Stimulated activated CD4-positive, alpha-beta T cell treated with anti-CD3 and anti-CD28 coated beads, Interleukin-12 subunit alpha, Interleukin-12 subunit beta, amount 100 ng/mL, for 4 hours (primary cell): ENCODE measurements at places on chromosomes 7 and 10.

GRCh38 chr7:110863258-110863657 lies 227.7 kb upstream of the LRRN3 start:
- DNase-seq: no peak

- DNase-seq: no peak
These were observed 43.4 kb upstream of the C1GALT1 start for GRCh38 chr7:7138897-7139296.

DNA sequence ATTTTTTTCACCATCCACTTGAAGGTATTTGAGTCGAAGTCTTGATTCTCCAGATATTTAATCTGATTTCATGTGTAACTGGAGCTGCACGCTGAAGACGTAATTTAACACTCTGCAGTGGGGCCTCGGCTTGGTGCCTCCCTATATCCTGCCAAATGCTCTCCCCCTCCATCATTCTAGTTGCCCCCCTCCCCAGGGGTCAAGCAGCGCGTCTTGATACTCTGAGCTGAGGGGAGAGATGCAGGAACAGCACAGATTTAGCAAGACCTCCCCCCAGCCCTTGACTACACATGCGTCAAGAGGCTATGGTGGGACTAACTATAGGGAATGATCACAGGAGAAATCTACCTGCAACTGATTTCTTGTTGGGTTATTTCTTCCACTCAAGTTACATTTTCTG lies 85.8 kb downstream of the PRPF18 start:
- no peak for DNase-seq

- DNase-seq: no peak
These were observed 1.1 kb downstream of the ADK start for GRCh38 chr10:74151879-74152722.

GRCh38 chr7:138036135-138036534 lies 34.2 kb upstream of the CREB3L2 start:
- no peak for DNase-seq

DNA sequence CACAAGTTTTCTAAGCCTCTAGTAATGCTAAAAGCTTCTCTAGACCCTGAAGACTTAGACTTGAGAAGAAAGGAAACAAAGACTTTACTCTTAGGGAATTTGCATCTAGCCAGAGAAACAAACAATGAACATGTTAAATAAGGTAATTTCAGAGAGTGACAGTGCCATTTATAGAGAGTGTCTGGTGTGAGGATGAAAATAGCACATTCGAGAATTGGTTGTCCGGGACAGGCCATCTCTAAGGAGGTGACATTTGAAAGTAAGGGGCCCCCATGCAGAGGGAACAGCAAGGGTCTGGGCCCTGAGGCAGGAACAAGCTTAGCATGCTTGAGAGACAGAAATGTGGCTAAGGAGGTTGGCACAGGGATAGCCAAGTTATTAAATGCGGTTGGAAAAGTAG lies 48.1 kb downstream of the ADAM22 start:
- no peak for DNase-seq

DNA sequence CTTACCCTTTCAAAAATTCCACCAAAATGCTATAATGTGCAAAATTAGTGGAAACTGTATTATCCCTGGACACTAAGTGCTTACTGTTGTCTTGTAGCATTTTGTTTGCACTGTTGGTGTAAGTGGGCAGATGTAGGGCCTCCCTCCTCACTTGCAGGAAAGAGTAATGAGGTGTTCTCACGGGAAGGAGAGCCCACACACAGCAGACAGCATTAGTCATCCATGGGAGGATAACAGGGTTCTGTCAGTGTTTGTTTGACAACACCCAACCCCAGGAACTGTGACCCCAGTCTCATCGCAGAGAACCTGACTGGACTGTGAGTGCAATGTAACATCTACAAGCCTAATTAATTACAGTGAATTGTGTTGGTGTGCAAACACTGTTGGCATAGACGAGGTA lies 58.7 kb upstream of the VSTM2A start:
- DNase-seq: no peak

- no peak for DNase-seq
These were observed 6.0 kb downstream of the CPXM2 start for GRCh38 chr10:123885406-123886170.

DNA sequence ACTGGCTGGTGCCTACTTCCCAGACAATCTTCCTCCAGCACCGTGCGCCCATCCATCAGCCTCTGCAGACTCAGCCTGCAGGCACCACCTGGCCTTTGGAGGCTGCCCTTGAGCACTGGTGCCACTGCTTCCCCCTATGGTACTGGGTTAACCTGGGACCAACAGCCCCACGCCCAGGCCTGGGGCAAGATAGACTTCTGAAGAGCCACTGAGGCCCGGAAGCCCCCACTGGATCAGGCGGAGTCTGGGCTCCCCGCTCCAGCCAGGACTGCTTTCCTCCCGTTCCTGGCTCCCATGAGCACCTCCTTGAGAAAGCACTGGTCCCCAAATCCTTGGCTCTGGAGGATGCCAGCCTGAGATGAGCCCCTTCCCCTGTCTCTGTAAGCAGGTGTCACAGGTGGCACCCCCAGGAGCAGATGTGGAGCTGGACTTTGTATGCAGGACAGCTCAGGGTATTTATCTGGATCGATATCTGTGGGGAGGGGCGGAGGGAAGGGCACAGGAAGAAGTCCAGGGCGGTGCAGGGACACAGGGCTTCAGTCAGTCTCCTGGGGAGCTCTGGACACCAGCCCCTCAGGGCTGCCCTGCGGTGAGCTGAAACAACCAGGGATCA lies 206.5 kb upstream of the PPP2R2D start:
- DNase-seq: no peak

DNA sequence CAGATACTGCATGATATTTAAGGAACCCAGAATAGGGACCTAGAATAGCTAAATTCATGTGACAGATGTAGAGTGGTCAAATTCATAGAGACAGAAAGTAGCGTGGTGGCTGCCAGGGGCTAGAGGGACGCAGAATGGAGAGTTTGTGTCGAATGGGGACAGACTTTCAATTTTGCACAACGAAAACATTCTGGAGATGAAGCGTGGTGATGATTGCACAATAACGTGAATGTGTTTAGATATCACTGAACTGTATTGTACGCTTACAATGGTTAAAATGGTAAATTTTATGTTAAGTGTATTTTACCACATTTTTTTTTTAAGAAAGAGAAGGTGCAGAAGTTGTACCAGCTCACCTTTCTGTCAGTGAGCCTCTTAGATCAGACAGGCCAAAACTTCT lies 137.8 kb upstream of the TNS3 start:
- DNase-seq: no peak

DNA sequence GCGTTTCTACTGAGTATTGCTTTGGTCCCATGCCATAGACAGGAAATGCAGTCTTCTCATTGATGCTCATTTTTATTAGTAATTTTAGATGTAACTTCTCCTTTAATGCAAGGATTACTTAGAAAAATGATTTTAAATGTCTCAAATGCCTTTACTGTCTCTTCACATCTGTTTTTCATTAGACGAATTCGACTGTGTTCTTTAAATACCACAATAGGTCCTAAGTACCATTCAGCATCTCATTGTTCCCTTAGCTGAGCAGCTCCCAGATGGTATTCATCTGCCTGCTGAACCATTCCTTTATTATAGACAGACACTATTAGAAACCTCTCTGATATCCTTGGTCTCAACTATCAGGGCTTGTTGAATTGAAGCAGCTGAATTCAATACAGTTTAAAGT lies 113.6 kb downstream of the LSMEM1 start:
- no peak for DNase-seq

GRCh38 chr7:91325726-91326125 lies 61.5 kb downstream of the FZD1 start:
- DNase-seq: no peak

- DNase-seq: no peak
These were observed 283.6 kb upstream of the IMMP2L start for GRCh38 chr7:111845853-111846252.

DNA sequence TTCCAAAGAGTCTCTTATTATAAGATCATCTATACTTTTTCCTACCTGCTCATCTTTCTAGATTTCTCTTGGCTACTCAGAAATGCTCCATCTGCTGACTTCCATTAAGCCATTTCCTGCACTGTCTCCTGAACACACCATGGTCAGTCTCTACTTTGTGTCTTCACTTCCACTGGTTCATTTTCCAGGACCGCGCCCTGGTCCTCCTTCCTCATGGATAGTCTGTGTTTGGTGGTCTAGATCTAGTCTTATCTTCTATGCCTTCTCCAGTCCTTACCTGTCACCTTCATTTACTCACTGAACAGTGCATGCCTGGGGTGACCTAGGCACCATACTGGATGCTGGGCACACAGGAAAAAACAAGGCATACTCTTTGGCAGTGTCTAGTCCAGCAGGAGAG lies 11.8 kb downstream of the INSYN2A start:
- no peak for DNase-seq

- no peak for DNase-seq
These were observed 213.5 kb upstream of the NRP1 start for GRCh38 chr10:33547976-33548375.

DNA sequence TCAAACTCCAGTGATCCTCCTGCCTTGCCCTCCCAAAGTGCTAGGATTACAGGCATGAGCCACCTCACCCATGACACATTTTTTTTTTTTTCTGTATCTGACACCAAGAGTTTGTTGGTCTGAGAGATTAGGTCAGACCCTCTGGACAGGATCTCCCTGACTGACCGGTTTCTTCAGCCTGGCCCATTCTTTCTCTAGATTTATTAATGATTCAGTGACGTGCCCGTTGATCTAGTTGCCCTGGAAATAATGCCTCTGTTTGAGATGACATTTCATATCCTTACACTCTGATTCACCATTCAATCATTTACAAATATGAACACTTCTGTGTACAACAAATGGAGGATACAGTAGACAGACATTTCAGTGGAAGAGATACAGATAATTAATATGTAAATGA lies 1.4 kb upstream of the ZNF212 start:
- no peak for DNase-seq

GRCh38 chr10:127303105-127303504 lies 106.7 kb upstream of the INSYN2A start:
- DNase-seq: no peak

GRCh38 chr7:135445690-135446089 lies 64.2 kb downstream of the CNOT4 start:
- DNase-seq: no peak

- DNase-seq: no peak
These were observed 368.9 kb downstream of the SORCS1 start for GRCh38 chr10:106795619-106796018.

DNA sequence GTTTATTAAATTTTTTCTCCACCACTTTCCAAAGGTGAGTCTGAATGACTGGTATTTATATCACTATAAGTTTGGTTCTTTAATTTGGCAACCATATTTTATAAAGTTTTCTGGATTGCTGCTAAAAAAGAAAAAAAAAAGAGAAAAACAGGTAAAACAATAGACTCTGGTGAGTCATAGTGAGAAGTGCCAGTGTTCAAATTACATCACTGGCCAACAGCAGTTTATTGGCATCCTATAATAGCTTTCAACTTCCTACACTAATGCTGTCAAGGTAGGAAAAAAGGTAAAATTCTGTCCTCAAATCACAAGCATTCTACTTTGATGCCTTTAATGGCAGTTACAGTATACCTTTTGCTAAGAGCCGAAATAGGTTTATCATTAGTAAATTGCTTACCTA lies 808.8 kb downstream of the GRM8 start:
- DNase-seq: no peak

DNA sequence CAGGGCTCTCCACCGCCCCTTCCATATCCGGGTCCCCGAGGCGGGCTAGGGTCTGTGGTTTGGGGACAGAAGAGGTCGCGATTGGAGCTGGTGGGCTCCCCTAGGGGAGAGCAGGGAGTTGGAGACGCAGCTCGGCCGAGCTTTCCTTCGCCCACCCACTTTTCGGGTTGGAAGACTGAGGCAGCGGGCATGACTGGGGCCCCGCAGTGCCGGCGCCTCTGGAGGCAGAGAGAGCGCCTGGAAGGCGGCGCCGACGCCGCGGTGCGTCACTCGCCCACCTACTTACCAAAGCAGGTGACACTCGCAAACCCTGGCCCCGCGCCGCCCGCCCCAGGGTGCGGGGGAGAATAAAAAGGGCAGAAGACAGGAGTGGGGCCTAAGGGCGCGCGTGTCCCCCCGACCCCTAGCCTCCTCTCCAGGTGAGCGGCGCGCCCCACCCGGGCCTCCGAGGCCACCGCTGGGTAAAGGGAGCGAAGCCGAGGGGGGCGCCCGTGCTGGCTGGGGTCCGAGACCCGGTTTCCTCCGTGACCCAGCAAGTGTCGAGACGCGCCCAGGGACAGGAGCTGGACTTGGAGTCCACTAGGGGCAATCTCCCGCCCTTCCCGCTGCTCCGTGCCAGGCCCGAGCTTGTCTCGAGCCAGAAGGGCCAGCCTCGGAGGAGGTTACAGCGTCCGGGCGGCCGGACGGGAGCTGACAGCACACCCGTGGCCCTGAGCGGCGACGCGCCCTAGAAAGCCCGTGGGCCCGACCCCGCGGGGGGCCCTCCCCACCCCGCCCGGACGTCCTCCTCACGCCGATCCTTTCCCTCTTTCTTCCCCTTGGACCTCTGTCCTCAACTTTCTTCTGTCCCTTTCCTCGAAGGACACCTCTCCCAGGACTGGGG lies 34.4 kb upstream of the GRID1 start:
- DNase-seq: peak; percentile 73
